ENCODE measurements at places on chromosomes 12 and 14.

DNA sequence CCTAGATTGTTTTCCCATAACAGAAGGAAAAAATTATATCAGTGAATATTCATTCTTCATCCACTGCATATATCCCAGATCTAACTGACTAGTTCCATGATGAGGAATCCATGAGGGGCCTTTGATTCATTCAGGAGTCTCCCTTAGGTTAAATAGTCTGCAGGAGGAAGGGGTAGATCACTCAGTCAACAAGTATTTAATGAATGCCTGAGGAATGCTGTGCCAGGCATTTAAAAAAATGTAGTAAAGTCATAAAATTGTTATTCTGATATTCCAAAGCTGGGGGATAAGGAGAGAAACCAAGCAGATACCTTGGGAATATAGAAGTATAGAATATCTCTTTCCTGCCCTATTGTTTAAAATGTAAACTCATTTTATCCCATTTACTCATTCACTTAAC, 216.2 kb upstream of the CAND1 start:
- no peak for DNase-seq

- no peak for DNase-seq
These were observed 172.5 kb upstream of the FOXN3 start for GRCh38 chr14:89589400-89590118.

- no peak for DNase-seq
These were observed 62.8 kb downstream of the HECTD4 start for GRCh38 chr12:112319395-112319794.

DNA sequence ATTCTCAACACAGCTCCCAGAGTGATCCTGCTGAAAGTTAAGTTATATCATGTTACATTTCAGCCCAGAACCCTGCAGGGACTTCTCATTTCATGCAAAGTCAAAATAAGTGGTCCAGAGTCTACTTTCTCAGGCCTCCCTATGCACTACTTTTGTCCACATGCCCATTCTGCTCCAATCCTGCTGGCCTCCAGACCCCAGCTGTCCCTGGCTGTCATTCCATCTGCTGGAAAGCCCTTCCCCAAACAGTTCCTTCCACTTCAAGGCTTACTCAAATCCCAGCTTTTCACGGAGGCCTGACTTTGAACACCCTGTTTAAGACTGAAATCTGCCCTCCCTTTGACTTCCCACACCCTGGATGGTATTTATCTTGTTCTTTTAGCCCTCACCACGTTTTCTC, 109.8 kb upstream of the DNM1L start:
- no peak for DNase-seq

DNA sequence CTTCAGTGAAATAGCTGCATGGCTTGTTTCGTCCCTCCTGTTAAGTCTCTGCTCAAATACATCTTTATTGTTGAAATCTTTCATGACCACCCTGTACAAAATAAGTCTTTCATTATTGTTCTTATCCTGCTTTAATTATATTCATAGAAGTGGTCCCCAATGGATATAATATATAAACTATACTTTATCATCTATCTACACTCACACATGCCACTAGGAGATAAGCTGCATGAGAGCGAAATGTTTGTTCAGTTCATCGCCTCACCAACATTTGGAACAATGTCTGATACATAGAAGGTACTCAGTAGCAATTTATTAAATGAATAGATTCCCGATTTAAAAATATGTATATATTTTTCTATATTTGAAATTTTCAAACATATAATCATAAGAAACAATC, 254.0 kb upstream of the ATXN7L3B start:
- DNase-seq = no peak

- DNase-seq = no peak
These were observed 1.7 kb downstream of the ZBTB42 start for GRCh38 chr14:104802394-104803184.

- no peak for DNase-seq
These were observed 58.1 kb downstream of the TBX5 start for GRCh38 chr12:114347861-114348260.

DNA sequence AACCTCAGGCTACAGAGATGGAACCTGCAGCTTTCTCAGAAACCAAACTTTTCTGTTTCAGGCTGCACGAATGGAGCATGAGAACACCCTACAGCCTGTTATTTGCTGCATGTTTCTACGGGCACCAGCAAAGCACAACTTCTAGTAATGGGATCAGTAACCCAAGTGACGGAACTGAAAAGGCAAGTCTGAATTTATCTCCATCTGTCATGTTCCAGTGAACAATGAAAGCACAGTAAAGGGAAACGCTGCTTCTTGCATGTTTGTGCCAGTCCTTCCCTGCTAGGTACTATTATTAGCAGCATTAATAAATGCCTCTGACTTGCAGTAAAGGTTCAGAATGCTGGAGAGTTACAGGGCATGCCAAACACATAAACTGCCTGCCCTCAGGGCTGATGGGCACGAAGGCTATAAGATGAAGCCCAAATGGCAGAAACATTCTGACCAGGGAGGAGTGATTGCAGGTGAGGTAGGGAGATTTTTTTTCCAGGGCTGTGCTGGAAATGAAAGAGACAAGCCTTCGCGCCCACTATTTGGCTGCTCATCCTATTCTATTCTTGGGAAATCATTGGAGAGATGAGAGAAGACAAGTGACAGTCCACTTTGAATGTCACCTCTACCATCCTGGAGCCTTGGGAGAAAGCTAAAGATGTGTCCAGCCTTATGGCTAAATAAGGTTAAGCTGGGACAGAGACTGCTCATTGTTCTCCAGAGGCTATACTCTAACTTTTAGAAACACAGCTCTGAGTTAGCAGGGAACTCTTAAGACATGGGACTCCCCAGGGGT, 100.4 kb upstream of the PLXNC1 start:
- DNase-seq = no peak

GRCh38 chr12:4270831-4271716, 2.5 kb upstream of the CCND2 start:
- no peak for DNase-seq

- DNase-seq = no peak
These were observed 155.5 kb downstream of the SYT1 start for GRCh38 chr12:79020106-79020505.

GRCh38 chr14:100421756-100422470, 98.8 kb downstream of the SLC25A47 start:
- DNase-seq = no peak

GRCh38 chr12:62259993-62260732, at the start of gene USP15:
USP15 (plus strand) TSS chr12:62260404; CDS start chr12:62260415, 11 bp downstream.
- DNase-seq = peak; percentile 94

DNA sequence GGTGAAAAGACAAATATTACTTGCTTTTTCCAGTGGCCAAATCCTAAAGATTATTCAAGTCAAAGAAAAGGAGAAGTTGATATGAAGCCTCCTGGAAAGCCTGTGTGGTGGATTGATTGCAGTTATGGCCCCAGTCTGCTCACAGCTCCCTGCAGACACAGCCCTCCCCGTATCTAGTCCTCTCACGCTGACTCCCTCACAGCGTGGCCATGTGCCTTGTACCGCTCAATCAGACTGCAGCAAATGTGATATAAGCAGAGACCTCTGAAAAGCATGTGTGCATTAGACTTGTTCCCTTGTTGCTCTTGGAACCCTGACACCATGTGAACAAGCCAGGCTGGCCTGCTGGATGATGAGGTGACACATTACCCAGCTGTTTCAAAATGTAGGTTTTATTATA, 398.0 kb upstream of the GARIN6 start:
- DNase-seq = no peak

GRCh38 chr12:71642264-71642663, 21.4 kb downstream of the ZFC3H1 start:
- DNase-seq = no peak

- DNase-seq = no peak
These were observed 9.2 kb upstream of the PLEKHD1 start for GRCh38 chr14:69475194-69475818.

DNA sequence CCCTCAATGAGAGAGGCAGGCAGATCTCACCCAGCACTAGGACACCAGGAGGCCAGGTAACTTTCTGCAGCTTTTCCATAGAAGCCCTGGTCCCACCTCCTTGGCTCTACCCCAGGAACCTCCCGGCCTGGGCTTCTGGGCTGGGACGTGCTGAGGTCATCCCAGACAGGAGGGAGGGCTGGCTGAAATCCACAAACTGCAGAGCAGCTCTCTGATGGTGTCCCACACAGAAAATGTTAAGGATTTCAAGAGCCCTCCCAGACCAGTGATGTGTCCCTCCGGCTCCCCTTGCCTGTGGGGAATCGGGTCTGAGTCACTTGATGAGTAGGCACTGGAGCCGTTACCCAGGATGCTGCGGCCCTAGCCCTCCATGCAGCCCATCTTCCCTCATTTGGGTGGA, 124.1 kb downstream of the ESRRB start:
- no peak for DNase-seq

GRCh38 chr14:53027041-53027440, 76.2 kb upstream of the FERMT2 start:
- no peak for DNase-seq

GRCh38 chr14:98175436-98175835, 1096.6 kb downstream of the BCL11B start:
- DNase-seq = no peak

GRCh38 chr12:76554405-76555230, 5.0 kb downstream of the OSBPL8 start:
- DNase-seq = no peak

DNA sequence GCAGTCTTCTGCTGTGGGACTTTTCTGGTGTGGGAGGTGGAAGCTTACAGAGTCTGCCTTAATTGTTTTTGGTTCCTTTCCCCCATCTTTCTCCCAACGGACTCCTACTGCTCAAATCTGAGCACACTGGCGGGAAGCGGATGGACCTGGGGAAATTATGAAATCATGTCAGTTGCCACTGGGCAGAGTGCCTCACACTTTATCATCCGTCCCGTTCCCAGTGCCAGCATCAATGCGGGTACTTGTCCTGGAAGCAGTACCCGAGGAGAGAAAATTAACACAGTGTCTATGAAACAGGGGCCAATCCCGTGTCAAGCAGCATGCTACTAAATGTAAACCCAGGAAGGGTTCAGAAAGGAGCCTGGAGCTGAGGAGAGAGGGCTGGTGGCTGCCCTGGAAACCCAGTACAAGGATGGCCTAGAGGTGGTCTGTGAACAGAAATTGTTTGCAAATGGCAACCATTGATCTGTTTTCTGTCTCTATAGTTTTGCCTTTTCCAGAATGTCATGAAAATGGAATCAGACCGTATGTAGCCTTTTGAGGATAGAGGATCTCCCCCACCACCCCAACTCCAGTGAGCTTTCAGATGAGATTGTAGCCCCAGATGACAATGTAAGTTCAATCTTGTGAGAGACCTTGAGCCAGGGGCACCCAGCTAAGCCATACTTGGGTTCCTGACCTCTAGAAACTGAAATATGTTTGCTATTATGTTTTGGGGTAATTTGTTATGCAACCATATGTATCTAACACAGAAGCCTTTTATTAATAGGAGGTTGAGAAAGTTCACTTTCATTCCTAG, 908 bp upstream of the CDKL1 start:
- DNase-seq = no peak

DNA sequence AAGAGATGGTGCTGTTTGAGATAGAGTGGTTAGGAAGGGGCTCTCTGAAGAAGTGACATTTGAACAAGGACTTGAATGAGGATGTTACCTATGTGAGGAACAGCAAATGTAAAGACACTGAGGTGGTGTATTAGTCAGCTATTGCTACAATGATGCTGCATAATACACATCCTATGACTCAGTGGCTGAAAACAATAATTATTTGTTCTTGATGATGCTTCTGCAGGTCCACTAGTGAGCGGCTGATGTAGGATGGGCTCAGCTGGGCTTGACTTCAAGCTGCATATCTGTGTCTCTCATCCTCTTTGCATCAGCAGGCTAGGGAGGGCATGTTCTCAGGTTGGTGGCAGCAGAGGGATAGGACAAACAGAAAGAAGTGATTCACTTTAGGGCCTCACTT, 21.4 kb upstream of the CLMN start:
- no peak for DNase-seq

DNA sequence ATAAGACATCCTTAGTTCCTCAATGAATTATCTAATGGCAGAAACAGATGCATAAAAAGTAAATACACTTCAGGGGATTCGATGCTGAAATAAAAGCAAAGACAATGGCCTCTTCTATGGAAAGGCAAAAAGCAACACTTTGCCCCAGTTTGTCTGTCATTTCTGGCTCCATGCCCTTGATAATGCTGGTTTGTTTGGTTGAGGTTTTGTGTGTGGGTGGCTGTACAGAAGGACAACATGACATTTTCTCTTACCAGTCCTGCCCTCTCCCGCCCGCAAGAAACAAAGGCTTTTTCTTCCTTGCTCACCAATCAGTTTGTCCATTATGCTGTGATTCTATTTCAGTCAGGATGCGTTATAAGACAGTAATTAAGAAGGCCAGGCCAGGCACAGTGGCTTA, 18.1 kb upstream of the WDR89 start:
- no peak for DNase-seq

DNA sequence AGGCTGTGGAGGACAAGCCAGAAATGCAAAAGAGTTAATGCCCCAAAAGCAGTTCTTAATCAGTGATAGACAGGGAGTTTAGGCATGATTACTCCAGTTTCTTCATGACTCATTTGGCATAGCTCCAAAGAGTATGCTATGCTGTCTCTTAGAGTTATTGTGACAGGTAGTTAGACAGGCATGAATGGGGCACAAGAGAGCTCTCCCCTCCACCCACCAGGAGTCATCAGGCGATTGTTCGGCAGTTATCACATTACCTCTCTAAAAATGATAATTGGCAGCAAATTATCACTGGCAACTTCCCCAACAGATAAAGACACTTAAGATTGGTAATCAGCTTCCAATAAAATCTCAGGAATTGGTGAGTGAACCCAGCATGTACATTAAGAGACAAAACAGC, 320.1 kb downstream of the DAD1 start:
- DNase-seq = no peak

DNA sequence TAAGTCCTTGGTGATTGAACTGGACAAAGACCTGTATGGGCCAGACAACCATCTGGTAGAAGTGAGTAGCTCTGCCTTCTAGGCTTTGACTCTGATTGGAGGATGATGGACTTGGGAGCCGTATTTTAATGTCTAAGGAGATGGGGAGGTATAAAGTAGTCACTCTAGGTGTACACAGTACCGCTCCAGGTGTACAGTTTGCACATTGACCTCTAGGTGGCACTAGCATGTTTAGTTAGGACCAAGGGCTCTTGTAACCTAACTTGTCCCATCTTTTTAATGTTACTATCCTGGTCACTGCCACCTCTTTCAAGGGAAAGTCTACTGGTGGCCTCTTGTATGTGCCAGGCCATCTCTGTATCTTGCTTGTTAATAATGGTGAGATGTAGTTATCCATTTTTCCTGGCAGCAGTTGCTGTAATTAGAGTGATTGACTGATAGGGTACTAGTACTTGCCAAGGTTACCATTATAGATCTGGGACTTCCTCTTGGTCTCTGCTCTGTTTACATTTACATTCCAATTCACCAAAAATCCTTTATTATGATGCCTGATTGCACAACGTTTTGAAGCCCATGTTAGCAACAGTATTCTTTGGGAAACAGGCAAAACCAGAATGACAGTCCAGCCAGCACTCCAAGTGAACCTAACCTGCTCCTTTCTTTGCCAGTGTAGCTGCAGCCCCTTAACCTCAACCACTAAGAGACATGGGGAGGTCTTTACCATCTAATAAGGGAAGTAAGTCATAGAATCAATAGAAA, 3.6 kb downstream of the SMARCD1 start:
- peak; percentile 22 for DNase-seq

- peak; percentile 56 for DNase-seq
These were observed 118.2 kb downstream of the AACS start for GRCh38 chr12:125183187-125184067.
